Natural killer cell treated with Interleukin-12 subunit alpha and Interleukin-12 subunit beta and Interleukin-15 and Interleukin-18, amount 100 ng/mL, for 72 hours (primary cell): ENCODE measurements at places on chromosomes 7 and 10.

DNA sequence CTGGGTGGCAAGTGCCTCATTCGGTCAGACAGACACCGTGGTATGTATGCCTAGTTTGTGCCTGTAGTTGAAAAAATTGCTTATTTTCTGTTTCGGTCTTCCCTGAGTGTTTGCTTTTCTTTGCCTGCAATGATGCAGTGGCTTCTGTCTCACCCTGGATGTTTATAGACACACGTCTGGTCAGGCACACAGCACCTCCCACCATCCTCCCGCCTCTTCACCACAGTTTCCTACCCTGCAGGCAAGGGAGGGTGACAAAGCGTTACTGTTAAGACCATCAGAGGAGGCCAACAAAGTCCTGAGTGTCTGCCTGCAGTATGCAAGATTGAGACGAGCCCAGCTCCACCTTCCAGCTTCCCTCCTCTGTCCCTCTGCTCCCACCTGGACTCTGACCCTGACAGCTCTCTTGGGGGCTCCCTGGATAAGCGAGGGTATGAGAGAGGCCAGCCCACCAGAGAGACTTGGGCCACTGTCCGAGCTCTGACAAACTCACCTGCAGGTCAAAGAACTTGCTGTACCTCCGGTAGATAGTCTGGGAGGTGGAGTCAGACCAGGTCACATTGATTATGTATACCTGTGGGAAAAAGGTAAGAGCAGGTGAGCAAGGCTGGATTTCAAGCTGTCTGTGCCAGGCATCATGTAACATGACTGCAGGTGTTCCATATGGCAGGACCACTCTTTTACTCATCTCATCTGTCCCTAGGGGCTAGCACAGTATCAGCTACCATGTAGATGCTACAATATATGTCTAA lies 54.4 kb downstream of the SH3PXD2A start:
- peak; percentile 80 for DNase-seq
- peak overlapping the region; percentile 61 for H3K27ac ChIP-seq
- H3K27me3 ChIP-seq: no peaks in the 10 kb centered on the region
- H3K4me1 ChIP-seq: peaks cover 19% of the 10 kb centered on the region

DNA sequence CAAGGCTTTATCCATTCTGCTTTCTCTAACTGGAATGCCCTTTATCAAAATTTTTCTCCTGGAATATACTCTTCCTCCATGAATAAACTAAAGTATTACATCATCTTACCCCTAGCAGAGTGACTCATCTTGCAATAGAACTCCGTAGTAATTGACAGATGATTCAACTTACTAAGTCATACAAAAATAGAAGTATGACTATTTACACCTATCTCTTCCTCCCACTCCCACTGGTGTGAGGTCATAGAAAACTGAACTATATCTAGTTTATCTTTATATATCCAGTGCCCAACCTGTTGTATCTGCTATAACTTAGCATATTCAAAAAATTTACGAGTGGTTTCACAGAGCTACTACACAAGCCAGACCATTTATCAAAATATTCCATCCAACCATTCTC lies 26.1 kb downstream of the ABCB1 start:
- no peak overlapping the region for H3K4me3 ChIP-seq
- H3K36me3 ChIP-seq: peaks cover 4% of the 10 kb centered on the region
- DNase-seq: no peak
- peaks cover 14% of the 10 kb centered on the region for H3K4me1 ChIP-seq
- H3K27ac ChIP-seq: peak overlapping the region; percentile 6

DNA sequence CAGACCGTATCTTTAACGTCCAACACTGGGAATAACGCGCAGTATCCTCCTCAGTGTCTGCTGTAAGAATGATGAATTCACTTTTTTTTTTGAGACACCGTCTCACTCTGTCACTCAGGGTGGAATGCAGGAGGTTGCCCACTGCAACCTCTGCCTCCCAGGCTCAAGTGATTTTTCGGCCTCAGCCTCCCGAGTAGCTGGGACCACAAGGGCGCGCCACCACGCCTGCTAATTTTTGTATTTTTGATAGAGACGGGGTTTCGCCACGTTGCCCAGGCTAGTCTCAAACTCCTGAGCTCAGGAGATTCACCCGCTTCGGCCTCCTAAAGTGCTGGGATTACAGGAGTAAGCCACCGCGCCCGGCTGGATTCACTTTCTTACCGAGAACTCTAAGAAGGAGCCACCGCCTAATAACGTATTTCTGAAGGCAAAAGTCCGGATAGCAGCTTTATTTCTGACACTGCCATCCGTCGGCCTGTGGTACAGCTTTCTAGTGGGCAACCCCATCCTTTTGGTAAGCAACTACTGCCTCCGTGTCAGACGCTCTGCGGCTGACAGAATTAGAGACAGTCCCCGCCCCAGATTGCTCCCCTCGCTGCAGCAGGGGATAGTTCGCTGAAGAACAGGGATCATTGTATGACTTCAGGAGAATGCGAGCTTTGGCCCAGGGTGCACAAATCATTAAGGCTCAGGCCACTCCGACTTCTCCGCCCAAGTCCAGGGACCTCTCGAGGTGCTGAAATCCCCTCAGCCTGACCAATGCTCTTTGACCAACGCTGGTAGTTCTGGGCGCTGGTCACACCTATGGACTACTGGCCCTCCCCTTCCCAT lies 662 bp downstream of the POLR3A start:
- peaks cover 32% of the 10 kb centered on the region for H3K4me1 ChIP-seq
- H3K27me3 ChIP-seq: no peaks in the 10 kb centered on the region
- H3K36me3 ChIP-seq: peaks cover 30% of the 10 kb centered on the region
- H3K27ac ChIP-seq: peak overlapping the region; percentile 99
- DNase-seq: peak; percentile 62

DNA sequence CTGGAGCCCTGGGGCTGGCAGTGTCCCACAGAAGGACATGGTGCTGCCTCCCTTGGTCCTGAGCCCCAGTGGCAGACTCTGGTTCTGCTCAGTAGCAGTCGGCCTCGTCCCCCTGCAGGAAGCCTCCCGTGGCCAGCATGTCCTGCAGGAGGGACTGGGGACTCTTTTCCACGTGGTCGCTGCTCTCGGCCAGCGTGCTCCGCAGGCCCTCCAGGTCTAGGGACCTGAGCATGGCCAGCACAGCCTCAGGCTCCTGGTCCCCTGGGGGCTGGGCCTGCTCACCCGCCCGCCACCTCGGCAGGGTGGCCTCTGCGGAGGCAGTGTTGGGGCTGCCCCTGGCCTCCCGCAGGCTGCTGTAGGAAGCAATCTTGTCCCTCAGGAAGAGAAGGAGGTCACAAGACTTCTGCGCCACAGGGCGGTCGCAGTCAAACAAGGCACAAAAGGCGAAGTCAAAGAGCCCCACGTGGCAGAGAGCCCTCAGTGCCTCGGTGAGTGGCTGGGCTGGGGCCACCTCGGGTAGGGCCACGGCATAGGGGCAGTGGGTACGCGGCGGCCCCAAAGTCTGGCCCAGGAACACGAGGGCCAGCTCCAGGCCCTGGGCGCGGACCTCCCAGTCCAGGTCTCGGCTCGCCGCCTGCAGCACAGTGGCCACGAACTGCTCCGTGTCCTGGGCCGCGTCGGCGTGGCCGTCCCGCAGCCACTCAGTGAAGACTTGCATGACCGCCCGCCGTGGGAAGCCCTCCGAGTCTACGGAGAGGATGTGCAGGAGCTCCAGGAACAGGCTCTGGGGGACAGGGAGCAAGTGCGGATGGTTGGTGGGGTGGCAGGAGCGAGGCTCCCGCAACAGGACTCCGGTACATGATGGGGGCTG lies 17.1 kb downstream of the BRAT1 start:
- DNase-seq: peak; percentile 58
- H3K27me3 ChIP-seq: no peaks in the 10 kb centered on the region
- H3K4me1 ChIP-seq: no peaks in the 10 kb centered on the region
- no peak overlapping the region for H3K27ac ChIP-seq
- H3K4me3 ChIP-seq: no peak overlapping the region

- no peaks in the 10 kb centered on the region for H3K36me3 ChIP-seq
- H3K27me3 ChIP-seq: peaks cover 2% of the 10 kb centered on the region
- no peak overlapping the region for H3K27ac ChIP-seq
- H3K4me1 ChIP-seq: no peaks in the 10 kb centered on the region
- H3K4me3 ChIP-seq: no peak overlapping the region
- no peak for DNase-seq
These were observed 122.6 kb downstream of the DKK1 start for GRCh38 chr10:52436664-52437063.

DNA sequence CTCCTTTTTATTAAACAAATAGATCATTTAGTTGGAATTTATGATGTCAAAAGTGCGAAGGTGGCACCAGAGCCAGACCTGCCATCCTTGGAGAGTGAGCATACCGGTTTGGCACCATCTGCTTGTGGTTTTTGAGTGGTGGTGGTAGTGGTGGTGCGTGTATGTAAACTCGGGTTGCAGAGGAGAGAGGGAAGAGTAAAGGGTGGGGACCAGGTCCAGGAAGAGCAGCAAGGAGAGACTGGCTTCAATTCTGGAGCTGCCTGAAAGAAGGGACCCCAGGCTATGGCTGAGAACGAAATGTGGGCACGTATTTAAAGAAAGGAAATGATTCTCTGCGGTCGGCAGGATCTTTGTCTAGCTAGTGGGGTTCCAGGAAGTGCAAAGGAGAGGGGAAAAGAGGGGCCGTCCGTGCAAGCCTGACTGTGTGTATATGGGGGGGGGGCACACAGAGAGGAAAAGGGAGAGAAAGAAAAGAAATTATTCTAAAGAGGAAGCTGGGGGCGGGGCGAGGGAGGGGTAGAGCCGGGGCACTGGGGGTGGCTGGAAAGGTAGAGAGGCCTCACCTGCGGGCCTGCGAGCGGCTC lies 448 bp upstream of the GOLGA7B start:
- H3K4me3 ChIP-seq: peak overlapping the region; percentile 88
- no peaks in the 10 kb centered on the region for H3K27me3 ChIP-seq
- H3K27ac ChIP-seq: peak overlapping the region; percentile 76
- H3K4me1 ChIP-seq: peaks cover 30% of the 10 kb centered on the region
- no peaks in the 10 kb centered on the region for H3K36me3 ChIP-seq

GRCh38 chr10:110364531-110364937 lies 59.8 kb upstream of the SMNDC1 start:
- no peaks in the 10 kb centered on the region for H3K27me3 ChIP-seq
- H3K27ac ChIP-seq: peak overlapping the region; percentile 79

- peaks cover 21% of the 10 kb centered on the region for H3K36me3 ChIP-seq
These were observed 15.6 kb downstream of the BCCIP start for GRCh38 chr10:125838802-125839575.

DNA sequence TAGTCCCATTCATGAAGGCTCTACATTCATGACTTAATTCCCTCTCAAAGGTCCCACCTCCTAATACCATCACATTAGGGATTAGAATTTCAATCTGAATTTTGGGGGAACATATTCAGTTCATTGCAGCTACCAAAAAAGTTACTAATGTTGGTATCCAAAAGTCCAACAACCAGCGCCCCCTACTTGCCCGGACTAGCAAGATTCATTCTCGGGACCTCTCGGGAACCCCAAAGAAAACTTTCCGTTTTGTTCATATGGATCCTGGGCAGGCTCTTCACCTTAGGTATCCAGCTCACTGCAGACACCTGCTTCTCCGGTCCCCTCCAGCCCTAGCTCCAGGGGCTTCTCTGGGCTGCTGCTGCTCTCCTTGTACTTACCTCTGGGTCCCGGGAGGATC lies 8.9 kb upstream of the GRK5 start:
- H3K27ac ChIP-seq: peak overlapping the region; percentile 77
- H3K4me3 ChIP-seq: peak overlapping the region; percentile 31
- no peak for DNase-seq
- H3K36me3 ChIP-seq: no peaks in the 10 kb centered on the region

GRCh38 chr7:86558680-86559501 lies 84.8 kb upstream of the GRM3 start:
- H3K36me3 ChIP-seq: no peaks in the 10 kb centered on the region
- H3K27me3 ChIP-seq: no peaks in the 10 kb centered on the region
- H3K4me1 ChIP-seq: no peaks in the 10 kb centered on the region
- no peak overlapping the region for H3K4me3 ChIP-seq
